ENCODE measurements at places on chromosomes 12 and 14.
A peak's percentile ranks its signal among the peaks of the same experiment; 100 is the strongest.

DNA sequence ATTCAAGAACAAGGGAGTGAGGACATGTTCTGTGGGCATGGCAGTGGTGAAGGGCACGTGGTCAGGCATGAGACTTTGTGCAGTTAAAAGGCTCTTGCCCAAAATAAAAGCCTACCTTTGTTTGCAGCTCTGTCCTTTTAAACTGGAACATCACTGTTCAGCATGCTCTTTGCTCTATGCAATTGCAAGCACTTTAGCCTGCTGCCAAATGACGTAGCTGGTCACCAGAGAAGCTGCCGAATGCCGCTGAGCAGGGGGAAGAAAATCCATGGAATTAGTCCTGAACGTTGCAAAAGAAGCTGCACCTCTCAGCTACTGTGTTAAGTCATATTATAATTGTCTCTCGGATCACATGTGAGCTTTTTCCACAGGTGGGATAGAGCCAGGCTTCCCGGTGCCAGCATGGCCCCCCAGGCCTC, 176.3 kb upstream of the DIO2 start:
- DNase-seq = no peak

DNA sequence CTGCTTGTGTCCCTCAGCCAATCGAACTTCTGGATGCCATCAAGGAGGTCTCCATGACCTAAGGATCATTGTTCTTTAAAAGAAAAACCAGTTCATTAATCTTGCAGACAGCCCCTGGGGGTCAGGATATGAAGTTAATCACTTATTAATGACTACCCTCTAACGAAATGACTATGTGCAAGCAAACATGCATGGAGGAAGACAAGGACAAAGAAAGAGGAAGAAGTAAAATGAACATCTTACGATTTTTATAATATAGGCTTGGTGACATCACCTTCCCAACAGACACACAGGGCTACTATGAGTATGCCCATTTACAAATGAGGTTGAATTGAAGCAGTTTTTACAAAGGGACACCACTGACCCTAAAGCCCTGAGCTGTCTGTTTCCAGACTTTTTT, 111.1 kb upstream of the AMIGO2 start:
- DNase-seq = no peak

DNA sequence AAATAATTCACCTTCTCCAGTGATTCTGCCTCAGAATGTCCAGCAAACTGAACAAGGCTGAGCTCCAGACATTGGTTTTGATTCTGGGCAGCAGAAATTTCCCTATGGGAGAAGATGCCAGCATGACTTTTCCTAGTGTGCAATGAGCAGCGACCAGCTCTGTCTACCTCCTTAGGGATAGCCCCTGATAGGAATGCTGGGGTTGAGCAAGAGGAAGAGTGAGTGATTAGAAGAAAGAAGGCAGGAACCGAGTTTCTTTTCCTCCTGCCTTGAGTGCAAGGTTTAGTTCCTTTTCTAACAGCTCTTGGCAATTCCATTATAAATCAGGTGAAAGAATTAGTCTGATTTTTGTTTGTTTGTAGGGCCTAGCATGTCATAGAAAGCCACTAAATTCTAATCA, 379.0 kb downstream of the DAD1 start:
- no peak for DNase-seq

- DNase-seq = no peak
Measured at GRCh38 chr14:71354801-71355200, 447.5 kb downstream of the PCNX1 start.

DNA sequence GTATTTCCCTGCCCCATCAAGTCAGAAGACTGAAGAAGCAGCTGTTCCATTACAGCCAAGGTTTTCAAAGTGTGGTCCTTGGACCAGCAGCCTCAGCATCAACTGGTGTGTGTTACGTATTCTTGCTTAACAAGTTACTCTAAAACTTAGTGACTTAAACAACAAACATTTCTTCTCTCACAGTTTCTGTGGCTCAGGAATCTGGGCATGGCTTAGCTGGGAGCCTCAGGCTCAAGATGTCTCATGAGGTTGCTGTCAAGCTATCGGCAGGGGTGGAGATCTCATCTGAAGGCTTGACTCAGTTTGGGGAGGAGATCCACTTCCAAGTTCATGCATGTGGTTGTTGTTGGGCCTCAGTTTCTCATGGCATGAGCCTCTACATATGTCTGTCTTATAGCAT, 174.5 kb downstream of the KTN1 start:
- DNase-seq = no peak

- DNase-seq = no peak
Measured at GRCh38 chr14:100822013-100822412, 3.9 kb upstream of the MEG3 start.

DNA sequence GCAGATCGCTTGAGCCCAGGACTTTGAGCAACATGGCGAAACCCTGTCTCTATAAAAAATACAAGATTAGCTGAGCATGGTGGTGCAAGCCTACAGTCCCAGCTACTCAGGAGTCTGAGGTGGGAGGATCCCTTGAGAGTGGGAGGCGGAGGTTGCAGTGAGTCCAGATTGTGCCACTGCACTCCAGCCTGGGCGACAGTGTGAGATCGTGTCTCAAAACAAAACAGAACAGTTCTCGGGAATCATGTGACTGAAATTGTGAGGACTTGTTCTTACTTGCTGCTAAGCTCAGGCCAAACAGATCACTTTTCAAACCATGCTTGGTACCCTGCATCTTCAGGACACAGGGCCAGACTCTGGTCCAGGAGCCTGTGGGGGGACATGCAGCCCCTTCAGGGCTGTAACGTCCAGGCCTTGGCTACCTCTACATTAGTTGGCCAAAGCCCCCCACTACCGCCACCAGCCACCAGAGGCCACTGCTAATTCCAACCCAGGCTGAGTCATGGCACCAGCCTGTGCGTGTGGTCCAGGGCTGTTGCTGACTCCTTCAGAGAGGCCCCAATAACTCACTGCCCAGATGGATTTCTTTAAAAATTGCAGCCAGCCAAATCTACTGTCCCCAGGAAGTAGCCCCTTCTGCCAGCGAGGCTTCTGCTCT, 33.4 kb upstream of the SYNDIG1L start:
- DNase-seq = peak; percentile 19

- no peak for DNase-seq
Measured at GRCh38 chr12:42235426-42235825, 2.6 kb downstream of the YAF2 start.

DNA sequence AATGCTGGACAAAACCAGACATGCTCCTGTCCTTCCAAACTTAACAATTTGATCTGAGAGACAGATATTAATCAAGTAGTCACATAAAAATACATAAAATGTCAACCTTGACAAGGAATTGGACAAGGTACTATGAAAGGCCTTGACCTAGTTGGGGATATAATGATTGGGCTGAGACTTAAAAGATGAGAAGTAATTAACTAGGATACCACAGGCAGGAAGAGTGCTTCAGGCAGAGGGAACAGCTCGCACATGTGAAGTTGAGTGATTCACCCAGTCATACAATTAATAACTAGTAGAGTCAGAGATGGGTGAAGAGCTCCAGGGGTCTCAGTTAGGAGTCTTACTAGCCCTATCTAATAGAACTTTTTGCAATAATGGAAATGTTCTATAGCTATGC, 259.5 kb downstream of the MSRB3 start:
- DNase-seq = no peak

GRCh38 chr12:77682488-77682887, 148.2 kb upstream of the NAV3 start:
- DNase-seq = no peak

GRCh38 chr12:130014485-130014807, 110.6 kb upstream of the TMEM132D start:
- DNase-seq = no peak

GRCh38 chr12:11891754-11892386, 178.9 kb upstream of the BCL2L14 start:
- DNase-seq = no peak

DNA sequence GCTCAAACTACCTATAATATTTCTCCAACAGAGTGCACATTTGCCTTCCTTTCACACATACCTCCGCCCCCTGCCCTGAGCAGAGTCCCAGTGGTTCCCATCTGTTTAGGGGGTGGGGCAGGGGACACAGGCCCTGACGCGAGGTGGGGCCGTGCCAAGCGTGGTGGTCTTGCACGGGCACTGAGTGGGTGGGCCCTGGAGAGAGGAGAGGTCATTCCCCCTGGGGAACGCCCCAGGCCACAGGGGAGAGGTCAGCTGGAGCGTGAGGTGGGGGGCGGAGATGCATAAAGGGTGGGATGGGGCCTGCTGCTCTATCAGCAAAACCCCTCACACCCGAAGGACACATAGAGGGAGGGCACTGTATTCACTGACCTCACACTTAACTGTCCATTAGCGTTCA, 441.9 kb downstream of the TMEM121 start:
- DNase-seq = no peak

GRCh38 chr12:110436231-110436630, 13.9 kb downstream of the ARPC3 start:
- no peak for DNase-seq

DNA sequence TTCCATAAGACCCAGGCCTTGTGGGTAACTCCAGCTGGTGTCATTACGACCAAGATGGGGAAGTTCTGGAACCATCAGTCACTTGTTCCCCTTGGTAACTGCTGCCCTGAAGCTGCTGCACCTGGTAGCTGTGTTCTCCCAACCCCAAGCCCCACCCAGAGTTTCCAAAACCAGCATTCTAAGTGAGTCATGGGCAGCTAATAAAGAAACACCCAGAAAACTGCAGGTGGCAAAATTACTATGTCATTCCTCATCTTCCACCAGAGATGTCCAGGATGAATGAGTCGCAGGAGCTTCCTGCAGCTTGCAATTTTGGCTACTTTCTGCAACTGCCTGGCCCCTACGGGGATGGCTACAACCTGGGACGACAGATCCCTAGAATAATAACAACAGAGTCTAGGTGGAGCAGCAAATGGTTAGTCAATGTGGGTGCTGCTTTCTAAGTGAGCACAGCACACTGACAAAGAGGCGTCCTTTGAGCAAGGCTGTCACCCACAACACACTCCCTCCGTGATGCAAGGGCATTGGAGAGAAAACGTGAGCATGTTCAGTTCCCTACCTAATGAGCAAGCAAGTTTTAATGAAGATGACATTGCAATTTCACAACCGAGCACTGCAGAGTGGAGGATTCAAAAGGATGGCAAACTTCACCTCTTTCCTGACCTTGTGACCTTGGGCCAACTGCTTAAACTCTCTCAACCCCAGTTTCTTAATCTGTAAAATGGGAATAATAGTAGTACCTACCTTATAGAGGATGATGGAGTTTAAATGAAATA, 301.4 kb upstream of the NOS1 start:
- DNase-seq = no peak

- DNase-seq = no peak
Measured at GRCh38 chr12:10829994-10830393, 3.8 kb upstream of the TAS2R10 start.

DNA sequence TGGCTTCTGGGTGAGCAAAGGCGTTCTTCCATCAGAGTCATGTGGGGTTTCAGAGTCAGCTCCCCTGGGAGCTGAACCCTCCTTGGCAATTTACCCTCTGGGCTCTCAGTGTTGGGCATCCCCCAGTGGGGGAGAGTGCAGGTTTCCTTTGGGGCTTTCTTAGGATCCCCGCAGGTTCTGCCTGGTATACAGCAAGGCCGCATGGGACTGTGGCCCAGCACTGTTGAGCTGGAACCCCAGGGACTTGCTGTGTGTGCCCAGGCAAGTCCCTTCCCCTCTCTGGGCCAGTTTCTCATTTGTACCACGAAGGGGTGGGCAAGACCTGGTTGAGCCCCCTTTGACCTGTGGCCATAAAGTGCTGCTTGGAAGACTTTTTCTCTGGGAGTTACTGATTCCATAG, 5.5 kb downstream of the FAM181A start:
- no peak for DNase-seq

DNA sequence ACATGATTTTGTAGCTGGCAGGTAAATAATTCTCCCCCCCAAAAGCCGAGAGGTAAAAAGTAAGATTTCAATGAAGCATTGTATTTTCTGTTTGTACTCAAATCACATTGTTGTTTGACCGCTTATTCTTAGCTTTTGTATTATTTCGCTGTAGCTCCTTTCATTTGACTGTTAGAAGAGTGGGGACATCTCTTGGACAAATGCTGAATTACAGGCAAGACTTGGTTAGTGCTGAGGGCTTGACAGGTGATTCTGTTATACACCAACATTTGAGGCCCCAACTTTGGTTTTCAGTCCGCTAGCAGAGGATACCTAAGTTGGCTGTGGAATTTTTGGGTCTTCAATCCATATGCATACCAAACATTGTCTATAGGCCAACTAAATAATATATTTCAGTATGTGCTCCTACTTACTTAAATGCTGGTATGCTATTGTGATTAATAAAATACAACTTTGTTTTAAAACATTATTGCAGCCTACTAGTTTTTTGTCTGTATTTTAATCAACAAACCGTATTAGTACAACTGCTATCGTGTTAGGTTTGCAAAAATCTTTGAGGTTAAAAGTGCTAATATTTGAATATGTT, 102.2 kb downstream of the ERC1 start:
- no peak for DNase-seq
